NAMALWA (cell line): ENCODE measurements at places on chromosomes 5 and 9.

GRCh38 chr5:59767211-59767605 lies 126.3 kb downstream of the PDE4D start:
- DNase-seq = peak; percentile 1

DNA sequence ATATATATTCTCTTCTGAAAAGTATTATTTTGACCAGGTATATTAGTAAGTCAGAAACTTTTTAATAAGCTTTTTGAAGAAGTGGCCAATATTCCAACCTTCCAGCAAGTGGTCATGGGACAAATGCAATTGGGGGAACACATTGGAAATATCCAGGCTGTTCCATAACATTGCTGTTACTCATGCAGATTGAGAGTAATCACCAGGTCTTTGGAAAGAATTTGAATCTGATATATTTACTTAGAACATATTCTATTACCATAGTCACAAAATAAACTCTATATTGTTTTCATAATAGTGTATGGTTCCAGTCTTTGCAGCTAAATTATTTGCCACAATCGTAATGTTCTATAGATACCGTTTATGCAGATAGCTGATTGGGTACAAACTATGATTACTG lies 102.8 kb downstream of the TAF11L14 start:
- no peak for DNase-seq

DNA sequence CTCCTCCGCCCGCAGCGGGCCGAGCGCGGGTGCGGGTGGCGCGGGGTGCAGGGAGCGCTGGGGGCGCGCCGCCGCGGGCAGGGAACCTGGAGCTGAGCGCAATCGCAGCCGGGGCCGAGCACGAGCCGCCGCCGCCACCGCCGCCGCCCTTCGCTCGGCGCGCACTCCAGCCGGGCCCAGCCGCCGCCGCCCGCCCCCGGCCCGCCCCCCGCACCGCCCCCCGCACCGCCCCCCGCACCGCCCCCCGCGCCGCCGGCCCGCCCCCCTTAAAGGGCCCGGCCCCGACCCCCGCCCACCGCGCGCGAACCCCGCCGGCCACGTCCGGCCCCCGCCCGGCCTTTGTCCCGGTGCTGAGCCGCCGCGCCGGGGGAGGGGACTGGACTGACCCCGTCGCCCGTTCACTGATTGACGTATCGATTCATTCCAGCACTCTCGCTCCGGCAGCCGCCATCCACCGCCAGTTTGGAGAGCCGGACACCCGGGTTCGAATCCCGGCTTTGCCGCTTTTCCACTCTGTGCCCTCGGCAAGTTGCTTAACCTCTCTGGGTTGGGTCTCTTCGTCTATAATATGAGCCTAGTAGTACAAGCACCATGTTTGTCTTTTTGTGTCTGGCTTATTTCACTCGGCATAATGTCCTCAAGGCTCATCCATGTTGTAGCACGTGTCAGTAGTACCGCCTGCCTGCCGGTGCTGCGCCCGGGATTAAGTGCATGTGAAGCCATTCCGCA lies at the start of gene SH3PXD2B:
Gene SH3PXD2B, minus strand, starts transcription at position 168 of the 729 bp plus-strand sequence. CDS start 173 bp downstream, outside the sequence.
- no peak for DNase-seq

- no peak for DNase-seq
Measured at GRCh38 chr5:180908998-180909731, 10.2 kb downstream of the BTNL8 start.

- DNase-seq = no peak
Measured at GRCh38 chr9:124721109-124721906, 49.8 kb downstream of the NR6A1 start.

GRCh38 chr5:66582499-66583165 lies 13.6 kb upstream of the MAST4 start:
- no peak for DNase-seq

- no peak for DNase-seq
Measured at GRCh38 chr5:73186976-73187375, 14.0 kb downstream of the TMEM174 start.

- DNase-seq = no peak
Measured at GRCh38 chr9:14532456-14533115, 160.6 kb downstream of the ZDHHC21 start.

DNA sequence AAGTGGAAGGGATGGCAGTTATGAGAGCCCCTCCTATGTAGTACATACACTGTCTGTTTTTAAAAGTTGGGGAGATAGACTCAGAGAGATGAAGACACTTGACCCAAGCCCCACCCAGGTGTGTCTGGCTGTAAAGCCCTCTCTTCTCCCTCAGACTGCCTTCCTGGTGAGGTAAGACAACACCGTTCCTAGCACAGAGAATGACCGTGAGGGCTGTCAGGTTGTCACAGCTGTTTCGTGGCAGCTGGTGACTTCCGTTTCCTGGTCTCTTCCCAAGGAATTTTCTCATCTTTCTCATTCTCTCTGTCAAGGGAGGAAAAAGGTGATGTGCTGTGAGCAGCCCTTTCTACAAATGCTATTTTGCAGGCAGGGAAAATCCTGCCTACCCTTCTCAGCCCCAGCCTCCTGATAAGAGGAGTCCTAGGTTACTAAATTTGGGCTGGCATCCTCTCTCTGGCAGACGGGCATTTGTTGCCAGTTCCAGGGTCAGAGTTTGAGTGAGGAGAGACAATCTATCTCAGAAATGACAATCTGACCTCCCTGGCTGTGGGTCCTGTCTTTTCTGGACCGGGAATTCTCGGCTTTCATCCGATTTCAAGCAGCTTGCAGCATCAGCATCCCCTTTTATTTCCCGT lies 263.5 kb upstream of the PANK3 start:
- no peak for DNase-seq

DNA sequence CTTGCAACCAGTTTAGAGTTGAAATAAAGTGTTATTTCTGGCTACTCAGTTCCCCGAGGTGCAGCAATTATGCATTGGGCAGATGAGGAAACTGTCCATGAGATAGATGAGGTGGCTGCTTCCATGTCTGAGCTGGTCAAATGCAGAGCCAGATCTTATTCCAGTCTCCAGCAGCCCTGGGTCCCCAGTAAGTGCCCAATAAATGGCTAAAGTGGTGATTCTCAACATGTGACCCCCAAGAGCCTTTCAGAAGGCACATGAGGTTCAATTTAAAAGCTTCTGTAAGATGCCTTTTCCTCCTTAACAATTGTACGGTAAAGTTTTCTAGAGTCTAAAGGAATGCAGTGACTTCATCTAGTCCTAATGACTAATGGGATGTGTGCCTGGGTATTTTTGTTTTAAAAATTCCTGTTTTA lies 17.5 kb downstream of the ATOX1 start:
- DNase-seq = no peak

DNA sequence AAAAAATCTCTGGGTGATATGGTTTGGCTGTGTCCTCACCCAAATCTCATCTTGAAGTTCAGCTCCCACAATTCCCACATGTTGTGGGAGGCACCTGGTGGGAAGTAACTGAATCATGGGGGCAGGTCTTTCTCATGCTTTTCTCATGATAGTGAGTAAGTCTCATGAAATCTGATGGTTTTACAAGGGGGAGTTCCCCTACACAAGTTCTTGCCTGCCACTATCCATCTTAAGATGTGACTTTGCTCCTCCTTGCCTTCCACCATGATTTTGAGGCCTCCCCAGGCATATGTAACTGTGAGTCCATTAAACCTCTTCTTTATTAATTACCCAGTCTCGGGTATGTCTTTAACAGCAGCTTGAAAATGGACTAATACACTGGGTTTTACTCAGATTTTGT lies 513.9 kb downstream of the TLE4 start:
- DNase-seq = no peak

DNA sequence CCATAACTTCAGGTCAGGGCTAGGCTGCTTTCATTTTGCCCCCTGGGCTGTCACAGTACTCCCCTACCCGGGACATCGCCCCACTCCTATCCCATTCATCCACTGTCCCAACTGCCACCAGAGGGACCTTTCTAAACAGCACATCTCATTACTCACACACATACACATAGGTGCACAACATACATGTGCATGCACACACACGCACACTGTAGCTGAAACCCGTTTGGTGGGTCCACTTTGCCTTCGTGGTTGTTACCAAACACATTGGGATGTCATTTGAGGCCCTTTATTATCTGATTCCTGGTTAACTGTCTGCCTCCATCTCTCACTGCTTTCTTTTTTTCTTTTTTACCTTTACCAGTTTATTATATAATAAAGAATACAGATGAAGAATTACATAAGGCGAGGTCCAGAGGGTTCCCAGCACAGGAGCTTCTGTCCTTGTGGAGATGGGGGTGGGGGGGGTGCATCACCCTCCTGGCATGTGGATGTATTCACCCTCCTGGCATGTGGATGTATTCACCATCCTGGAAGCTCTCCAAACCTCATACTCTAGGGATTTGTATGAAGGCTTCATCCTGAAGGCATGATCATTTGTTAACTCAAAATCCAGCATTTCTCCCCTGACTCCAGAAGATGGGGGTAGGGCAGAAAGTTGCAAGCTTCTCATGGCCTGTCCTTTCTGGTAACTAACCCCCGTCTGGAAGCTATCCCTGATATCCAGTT lies 186.0 kb downstream of the GOLPH3 start:
- DNase-seq = no peak

DNA sequence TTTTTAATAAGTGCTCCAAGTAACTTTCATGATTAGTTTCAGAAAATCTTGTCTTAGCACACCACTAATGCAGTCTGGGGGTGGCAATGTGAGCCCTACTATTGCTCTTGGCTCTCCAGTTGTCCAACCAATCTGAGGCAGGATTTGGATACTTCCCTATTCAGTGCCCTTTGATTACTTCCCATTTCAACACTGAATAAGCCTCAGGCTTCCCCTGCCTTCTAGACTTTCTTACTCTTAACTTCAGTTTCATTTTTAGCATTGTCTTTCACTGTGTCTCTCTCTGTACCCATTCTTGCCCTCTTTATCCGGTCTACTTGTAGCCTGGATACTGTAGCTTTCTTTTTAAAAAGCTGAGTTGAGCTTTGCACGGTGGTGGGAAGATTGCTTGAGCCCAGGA lies 186.1 kb downstream of the C9orf152 start:
- no peak for DNase-seq

DNA sequence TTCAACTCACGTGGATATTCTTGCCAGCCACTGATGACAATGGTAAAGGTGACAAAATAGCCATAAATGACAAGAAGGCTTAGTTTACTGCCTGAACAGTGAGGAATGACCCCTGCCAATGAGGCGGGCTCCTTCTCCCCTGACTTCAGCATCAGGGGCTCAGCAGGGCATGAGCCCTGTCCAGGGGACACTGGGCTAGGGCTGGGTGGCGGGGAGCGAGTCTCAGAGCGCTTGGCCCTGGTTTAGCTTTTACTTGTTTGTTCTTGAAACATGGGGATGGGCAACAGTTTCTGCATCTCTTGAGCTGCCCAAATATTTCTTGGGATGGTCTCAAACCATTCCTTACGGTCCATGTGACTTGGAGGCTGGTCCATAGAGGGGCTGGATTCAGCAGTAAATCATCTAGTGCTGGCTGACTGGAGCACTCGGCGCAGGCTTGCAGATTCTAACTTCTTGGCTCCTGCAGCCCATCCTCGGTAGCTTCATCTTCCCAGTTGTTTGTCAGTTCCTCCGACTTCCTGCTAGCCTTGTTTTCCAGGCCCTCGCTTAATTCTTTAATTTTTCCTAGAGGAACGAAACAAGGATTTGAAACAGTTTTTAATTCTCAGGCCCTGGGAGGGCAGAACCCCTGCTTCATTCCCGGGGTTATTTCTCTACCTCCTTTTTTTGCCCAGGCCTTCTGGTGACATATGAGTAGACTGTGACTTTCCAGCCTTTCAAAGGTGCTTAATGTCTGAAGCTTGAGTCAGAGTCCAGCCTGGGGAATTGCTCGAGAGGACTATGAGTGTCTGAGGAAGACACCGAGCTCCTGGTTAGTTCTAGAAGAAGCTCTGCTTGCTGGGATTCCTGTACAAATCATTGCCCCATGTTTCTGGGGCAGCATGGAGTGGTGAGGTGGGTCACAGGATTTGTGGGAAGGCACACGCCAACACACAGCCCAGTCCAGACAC lies 4.5 kb upstream of the HMCN2 start:
- no peak for DNase-seq

- no peak for DNase-seq
Measured at GRCh38 chr5:56259002-56259511, 25.9 kb upstream of the ANKRD55 start.

DNA sequence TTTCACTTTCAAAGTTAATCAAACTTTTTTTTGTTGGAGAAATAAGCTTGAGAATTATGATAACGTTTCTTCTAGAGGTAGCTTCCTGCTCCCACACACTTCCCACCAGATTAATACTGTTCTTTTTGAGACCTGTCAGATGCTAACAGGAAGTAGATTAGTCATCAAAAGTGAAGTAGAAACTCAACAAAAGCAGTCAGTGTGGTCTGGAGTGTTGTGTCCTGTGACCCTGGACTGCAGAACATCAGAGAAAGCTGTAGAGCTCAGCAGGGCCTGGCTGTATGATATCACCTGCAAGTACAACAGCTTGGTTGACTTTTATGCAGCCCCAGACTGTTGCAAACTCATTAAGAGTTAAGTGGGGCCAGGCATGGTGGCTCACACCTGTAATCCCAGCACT lies 495.7 kb upstream of the CYLC2 start:
- no peak for DNase-seq

DNA sequence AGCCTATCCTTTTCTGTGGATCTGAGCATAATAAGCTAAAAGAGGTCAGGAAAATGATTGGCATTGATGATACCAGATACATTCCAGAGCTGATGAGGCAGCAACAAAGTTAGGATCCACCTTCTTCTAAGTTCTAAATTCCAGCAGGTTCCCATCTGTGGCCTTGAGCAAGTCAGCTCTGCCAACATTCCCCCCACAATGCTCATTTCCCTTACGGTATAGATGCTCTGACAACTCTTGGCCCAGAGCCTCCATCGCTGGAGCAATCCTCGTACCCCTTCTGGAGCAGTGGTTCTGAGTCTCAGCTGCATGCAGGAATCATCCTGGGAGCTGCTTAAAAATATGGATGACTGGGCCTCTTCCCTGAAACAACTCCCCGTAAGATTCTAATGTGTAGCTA lies 78.1 kb downstream of the MED27 start:
- DNase-seq = no peak

- no peak for DNase-seq
Measured at GRCh38 chr9:93648181-93648580, 71.8 kb downstream of the PHF2 start.

DNA sequence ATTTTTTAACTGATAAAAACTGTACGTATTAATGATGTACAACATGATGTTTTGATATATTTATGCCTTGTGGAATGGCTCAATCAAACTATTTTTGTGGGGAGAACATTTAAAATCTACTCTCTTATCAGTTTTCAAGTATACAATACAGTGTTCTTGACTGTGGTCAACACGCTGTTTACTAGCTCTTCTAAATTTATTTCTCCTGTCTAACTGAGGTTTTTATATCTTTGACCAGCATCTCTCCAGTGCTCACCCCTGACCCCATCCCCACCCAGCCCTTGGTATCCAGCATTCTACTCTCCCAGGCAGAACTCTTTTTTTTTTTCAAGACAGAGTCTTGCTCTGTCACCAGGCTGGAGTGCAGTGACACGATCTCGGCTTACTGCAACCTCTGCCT lies 169.6 kb upstream of the SNX2 start:
- no peak for DNase-seq

DNA sequence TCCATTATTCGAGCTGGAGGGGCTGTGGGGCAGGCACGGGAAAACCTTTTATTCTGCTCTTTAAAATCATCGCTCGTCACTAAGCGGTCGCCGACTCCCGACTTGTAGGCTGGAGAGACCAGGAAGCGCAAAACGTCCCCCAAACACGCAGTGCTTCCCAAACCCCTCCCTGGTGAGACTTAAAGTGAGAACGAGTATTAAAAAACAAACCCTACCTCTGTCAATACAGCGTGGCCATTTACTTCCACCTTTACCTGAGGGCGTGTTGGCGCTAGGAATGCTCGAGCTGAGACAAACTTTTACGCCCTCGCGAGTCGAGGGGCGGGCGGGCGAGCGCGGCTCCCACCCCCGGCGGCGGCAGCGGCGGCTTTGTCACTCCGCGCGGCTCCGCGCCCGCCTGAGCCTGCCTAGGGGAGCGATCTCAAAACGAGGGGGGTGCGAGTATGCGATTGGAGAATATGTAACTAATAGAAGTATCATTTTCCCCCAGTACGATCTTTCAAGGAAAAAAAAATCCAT lies at the start of gene NR2F1-AS1:
Gene NR2F1-AS1, minus strand, starts transcription at position 293 of the 519 bp plus-strand sequence.
- DNase-seq = no peak
